ENCODE measurements at places on chromosomes 6 and 20.

GRCh38 chr20:63855363-63856097 is 5.8 kb upstream of the ABHD16B start:
- no peak for DNase-seq

DNA sequence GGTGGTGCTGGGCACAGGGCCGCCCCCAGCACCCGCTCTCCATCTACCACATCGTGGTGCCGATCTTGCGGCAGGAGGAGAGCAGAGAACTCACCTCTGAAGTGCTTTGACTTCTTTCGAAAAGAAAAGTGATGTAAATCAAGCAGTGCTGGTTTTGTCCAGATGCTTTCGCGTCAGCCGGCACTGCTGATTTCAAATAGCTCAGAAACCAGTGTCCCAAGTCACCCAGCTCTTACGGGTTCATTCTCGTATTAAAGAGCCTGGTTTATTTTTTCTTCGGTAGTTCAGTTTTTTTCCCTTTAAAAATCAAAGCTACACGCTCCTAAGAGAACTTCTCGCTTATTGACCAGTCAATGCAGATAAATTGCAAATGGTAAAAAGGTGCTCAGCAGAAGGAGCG is 32.1 kb downstream of the MYT1 start:
- DNase-seq, result no peak

DNA sequence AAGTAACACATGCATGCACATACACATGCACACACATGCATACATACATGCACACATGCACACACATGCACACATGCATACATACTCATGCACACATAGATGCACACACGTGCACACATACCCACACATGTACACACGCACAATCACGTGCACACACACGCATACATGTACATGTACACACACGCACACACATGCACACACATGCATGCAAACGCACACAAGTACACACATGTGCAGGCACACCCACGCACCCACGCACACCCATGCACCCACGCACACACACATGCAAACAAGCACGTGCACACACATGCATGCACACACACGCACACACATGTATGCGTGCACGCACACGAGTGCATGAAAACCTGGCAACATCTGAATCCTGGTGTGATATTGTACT is 232.7 kb upstream of the CDH4 start:
- DNase-seq, result no peak

DNA sequence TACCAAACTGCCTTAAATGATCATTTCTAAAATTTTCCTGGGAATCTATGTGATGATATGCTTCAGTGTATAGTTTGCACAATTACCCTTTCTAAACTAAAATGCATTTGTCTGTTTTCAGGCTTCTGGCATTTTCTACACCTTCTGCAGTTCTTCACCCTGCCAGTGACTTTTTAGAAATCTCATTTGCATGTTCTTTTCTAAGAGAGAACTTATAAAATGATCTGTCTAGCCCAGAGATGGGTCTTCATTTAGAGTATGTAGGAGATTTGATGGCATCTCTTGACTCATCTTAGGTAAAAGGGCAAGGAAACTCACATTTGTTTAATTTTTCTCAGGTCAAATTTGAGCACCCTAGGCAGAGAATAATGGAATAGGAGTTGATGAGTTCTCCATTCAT is 17.8 kb downstream of the NCOA7 start:
- no peak for DNase-seq

DNA sequence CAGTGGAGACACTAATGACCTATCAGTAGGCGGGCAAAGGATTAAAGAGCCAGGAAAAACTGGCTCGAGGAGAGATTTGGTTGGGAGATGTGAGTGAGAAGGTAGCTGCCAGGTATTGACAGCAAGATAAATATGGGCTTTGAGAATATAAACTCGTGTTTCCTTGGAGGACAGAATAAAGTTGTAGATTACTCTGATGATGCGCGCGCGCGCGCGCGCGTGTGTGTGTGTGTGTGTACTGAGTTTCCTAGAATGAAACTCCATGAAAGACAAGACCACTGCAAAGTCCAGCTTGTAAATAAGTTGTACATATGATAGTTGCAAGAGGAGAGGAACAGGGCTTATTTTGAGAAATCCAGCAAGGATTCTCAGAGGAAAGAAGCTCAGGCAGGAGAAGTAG is 13.3 kb upstream of the TREM2 start:
- DNase-seq, result no peak

DNA sequence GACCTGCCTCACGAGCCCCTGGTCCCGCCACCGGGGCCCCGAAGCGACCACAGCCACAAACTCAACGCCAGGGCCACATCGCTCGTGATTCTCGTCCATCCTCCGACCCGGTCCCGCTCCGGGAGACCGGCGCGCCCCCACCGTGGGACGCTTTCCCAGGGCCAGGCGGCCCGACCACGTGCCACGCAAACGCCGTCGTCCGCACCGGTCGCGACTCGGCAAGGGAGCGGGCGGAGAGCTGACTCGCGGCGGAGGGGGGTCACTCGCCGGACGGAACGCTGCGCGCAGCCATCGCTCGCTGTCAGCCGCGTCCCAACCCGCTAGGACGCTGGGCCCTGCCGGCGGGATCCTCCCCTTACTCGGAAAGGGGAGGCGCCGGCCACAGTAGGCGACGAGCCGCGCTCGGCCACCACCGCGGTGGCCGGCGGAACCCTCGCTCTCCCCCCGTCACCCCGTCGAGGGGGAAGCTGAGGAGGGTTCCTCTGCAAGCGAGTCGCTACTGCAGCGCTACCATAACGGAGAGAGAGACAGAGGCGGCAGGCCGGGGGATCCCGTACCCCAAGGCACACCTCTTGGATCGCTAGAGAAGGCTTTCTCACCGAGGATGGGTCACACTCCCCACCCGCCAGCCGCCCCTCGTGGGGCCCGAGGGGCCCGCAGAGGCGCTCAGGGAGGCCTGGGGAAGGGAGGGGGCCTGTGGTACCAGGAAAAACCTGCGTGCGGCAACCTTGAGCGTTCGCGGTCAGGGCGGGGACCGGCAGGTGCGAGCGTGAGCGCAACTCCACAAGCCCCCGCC is 511.8 kb upstream of the ZNF337 start:
- peak; percentile 34 for DNase-seq

DNA sequence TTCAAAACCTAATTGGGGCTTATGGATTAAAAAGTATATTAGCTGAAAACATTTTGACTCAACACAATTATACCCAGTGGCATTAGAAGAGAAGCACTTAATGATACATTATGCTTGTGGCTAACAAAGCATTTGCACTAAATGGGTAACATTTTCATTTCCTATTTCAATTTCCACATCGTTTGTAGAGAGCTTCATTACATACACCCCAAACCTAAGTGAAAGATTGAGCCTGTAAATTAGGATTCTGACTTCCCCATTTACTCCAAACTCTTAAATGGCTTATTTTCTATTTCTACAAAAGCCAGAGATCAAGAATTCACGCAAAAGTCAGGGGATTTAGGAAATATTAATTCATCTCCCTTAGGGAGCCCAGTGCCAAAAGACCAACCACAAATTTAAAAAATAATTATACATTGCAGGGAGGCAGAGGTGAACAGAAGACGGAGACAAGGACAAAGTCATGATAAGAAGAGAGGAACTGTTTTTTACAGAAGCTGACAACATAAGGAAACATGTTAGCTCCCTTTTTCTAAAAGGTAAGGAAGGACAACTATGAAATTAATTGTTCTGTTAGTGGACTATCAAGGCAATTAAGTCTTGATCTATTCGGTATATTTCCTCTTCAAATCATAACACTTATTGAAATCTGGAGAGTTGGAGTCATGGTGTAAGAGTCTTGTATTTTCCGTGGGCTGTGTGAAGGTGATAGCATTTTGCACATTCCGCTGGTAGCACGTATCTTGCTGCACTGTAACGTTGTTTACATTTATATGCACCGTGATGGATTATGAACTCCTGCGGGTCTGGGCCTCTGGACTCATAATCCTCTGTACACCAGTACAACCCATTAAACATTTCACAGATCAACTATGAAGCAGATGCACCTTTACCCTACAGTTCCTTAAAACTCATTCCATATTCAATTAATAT is 24.8 kb upstream of the EZR start:
- no peak for DNase-seq

- DNase-seq, result no peak
Measured at GRCh38 chr6:79648328-79648727, 17.2 kb downstream of the SH3BGRL2 start.

- DNase-seq, result no peak
Measured at GRCh38 chr20:37301558-37301957, 12.1 kb downstream of the MANBAL start.

GRCh38 chr6:33756211-33756954 is 9.7 kb upstream of the IP6K3 start:
- DNase-seq, result no peak

DNA sequence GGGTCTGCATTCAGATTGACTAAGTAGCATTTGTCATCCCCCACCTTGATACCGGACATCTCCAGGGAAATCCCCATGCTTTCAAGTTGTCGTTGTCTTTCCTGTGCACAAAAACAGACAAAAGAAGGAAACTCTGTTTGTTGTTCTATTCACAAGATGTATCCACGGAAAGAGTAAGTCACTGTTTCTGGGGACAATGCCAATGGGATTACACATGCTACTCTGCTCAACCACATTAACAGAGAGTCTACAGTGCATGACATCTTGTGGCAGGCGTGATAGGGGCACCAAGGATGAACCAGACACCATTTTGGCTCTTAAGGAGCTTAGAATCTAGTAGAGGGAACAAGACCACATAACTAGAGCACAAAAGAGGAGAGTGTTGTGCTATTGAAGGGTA is 124.4 kb upstream of the NUP153 start:
- DNase-seq, result no peak

DNA sequence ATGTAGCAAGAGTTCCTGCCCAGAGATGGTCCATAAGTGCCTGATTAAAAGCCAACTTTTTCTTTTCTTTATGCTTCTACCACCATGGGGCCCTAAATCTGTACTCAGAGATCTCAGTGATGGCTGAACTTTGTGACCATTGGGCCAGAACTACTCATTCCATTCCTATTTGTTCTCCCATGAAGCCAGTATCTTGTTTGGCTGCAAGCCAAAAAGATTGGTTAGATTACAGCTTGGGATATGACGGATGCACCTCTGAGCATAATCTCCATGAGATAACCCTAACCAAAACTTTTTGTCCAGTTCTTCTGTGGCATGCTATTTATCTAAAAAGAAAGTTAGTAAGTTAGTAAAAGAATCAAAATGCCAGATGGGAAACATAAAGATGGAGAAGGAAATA is 72.2 kb downstream of the PLCB4 start:
- no peak for DNase-seq

DNA sequence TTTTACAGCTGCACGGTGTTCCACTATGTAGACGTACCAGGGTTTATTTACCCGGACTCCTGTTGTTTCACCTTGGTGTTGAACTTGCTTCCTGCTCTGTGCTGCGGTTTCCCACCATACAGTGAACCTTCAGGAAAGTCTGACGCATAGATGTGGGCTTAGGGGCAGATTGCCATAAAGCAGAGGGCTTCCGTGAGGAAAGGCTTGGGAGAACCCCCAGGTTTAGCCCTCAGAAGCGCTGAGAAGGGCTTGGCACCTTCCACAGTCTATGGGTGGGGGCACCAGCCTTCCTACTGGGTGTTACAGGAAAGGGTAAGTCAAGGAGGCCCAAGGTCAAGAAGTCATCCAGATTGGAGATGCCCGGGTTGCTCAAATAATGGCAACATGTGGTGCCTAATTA is 19.2 kb upstream of the MRPS18A start:
- DNase-seq, result no peak

Data from activated effector memory CD4-positive, alpha-beta T cell treated with Interleukin-2 at 50 U/mL for 16 hours (primary cell).